Esophagus muscularis mucosa (tissue), 4 donors: ENCODE measurements at places on chromosomes 16 and 17. TPM values are rescaled to one million over a fixed set of nuclear protein-coding genes. Genes with fewer than 3 reads are reported as not detected.

- DNase-seq, result no peak
These were observed 15.0 kb upstream of the SLC6A2 start for GRCh38 chr16:55640701-55641327.

DNA sequence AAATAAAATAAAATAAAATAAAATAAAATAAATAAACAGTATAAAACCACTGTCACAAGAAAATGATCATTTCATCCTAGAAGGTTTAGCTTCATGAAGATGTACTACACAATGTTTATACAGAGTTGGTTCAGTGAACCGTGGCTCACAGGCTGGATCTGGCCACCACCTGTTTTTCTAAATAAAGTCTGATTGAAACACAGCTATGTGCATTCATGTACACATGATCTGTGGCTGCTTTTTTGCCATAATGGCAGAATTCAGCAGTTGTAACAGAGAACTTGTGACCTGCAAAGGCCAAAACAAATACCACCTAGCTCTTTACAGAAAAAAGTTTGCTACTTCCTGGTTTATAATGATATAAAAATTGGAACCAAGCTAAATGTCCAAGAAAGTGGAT is 12.6 kb upstream of the RPRML start:
- DNase-seq, result no peak

DNA sequence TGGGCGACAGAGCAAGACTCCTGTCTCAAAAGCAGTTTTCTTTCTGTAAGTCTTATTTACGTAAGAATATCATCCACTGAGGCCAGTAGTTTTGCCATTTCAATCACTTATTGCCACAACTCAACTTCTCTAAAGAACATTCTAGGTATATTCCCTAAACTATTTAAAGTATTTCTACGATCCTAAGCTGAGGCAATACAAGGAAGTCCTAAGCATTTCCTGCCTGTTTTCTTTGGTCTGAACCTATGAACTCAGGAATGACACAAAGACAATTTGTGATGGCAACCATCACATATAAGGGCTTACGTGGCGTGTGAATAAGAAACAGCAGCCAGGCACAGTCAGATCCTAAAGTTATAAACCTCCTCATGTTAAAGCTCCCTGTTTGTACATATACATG is 14.2 kb downstream of the USP36 start:
- DNase-seq, result no peak

- no peak for DNase-seq
These were observed 9.1 kb downstream of the TUBG1 start for GRCh38 chr17:42618442-42619150.

GRCh38 chr16:3541527-3542155 is 35.6 kb downstream of the NLRC3 start:
- no peak for DNase-seq

FOXN1 gene
- not detected for total RNA-seq

ZDHHC1 gene
- total RNA-seq, result 24.2 TPM
